Kidney (tissue), 22 donors: ENCODE measurements at places on chromosomes 5 and 9. TPM values are rescaled to one million over a fixed set of nuclear protein-coding genes. Genes with fewer than 3 reads are reported as not detected.

DNA sequence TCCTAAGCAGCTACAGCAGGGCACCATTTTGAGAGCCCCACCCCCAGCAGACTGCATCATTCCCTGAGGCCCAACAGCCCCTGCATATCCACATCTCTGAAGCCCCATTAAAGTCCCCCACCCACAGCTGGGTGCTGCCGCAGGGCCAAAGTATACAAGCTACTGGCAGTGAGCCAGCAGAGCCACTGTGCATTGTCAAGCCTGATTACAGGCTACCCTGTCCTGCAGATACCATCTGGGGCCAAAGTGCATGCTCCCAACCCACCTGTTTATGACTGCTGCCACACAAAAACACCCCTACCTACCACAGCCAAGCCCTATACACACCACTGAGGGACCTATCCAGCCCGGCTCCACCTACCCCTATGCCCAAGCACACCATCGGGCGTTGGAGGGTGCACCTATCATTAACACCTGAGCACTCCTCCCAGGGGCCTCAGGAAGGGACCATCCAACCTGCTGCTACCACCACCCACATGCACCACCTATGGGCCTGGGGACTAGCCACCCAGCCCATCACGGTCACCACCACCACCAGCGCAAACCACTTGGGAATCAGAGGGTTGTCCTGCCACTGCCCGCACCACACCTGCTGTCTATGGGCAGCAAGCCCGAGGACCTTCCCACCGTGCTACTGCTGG lies 105.0 kb downstream of the PLPP1 start:
- DNase-seq = no peak

DNA sequence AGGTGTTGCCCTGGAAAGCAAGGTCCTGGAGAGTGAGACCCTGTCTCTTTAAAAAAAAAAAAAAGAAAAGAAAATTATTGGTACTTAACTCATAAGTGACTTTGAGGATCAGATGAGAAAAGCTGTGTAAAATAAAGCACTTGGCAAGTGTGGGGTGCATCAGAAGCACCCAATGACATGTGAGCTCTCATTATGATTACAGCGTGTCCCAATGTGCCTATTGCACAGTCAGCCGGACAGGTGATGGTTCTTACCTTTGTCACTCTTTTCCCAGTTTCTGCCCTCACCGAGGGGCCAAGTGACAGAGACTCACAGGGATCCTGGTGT lies 40.4 kb upstream of the IL17B start:
- DNase-seq = no peak

The HCN1 gene
- not detected for polyA plus RNA-seq

The NR4A3 gene
- polyA plus RNA-seq = 0.34 TPM

GRCh38 chr5:4571248-4571948 lies 568.7 kb upstream of the ADAMTS16 start:
- no peak for DNase-seq

The CBY3 gene
- not detected for polyA plus RNA-seq

- no peak for DNase-seq
Observed at GRCh38 chr9:93149361-93149760, 15.3 kb upstream of the NINJ1 start.
